Karpas-422 (cell line): ENCODE measurements at places on chromosomes 4 and X.

DNA sequence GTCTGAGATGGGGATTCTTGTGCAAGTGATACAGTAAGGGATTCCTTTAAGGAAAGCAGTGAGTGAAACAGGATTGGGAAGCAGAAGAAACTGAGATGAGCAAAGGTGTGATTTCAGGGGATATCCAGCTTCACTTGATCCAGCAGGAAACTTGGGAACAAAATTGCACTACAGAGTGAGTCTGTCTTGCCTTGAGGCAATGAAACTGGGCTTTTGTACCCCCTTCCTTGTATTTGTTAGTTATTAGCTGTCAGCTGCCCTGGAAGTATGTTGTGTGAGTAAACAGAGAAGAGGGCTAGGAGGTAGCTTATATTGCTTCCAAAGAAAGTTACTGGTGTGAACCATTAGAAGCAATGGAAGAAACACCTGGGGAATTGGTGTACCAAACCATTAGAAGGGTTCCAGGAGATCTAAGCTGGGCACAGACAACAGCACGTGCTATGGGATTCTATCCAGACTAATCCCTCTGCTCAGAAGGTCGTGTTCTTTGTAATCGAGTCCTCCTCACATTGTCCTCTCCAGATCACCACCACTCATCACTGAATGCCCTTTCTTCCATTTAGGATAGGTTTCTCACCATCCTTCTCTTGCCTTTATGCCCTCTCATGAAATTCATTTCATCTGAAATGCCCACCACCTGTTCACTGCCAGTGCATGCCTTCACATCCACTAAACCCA, 76.0 kb downstream of the PDLIM5 start:
- H3K27ac ChIP-seq = no peak overlapping the region
- DNase-seq = no peak
- peaks cover 12% of the 10 kb centered on the region for H3K4me1 ChIP-seq
- H3K27me3 ChIP-seq = no peaks in the 10 kb centered on the region
- H3K4me3 ChIP-seq = no peak overlapping the region

GRCh38 chr4:85886665-85887064, 411.7 kb downstream of the ARHGAP24 start:
- no peak for DNase-seq
- H3K4me1 ChIP-seq = peaks cover 7% of the 10 kb centered on the region; the same call in 1 of the 2 replicates
- no peak overlapping the region for H3K27ac ChIP-seq
- H3K36me3 ChIP-seq = no peaks in the 10 kb centered on the region
- no peak overlapping the region for H3K4me3 ChIP-seq

- no peaks in the 10 kb centered on the region for H3K36me3 ChIP-seq
- no peak for DNase-seq
- no peaks in the 10 kb centered on the region for H3K4me1 ChIP-seq
- H3K4me3 ChIP-seq = no peak within 1 kb of the TSS
- H3K27me3 ChIP-seq = no peaks in the 10 kb centered on the region
These were observed at the start of gene NHS for GRCh38 chrX:17374619-17375366. Gene NHS (plus strand): TSS chrX:17375200. CDS start chrX:17375758, 558 bp downstream.

- no peaks in the 10 kb centered on the region for H3K36me3 ChIP-seq
- peak; percentile 67 for DNase-seq
- no peaks in the 10 kb centered on the region for H3K27me3 ChIP-seq
- H3K27ac ChIP-seq = peak overlapping the region; percentile 89
These were observed 23.7 kb downstream of the ELF4 start for GRCh38 chrX:130086447-130087206.

- no peak overlapping the region for H3K27ac ChIP-seq
- no peaks in the 10 kb centered on the region for H3K27me3 ChIP-seq
- H3K4me3 ChIP-seq = no peak overlapping the region
- DNase-seq = no peak
- H3K4me1 ChIP-seq = peaks cover 31% of the 10 kb centered on the region
- no peaks in the 10 kb centered on the region for H3K36me3 ChIP-seq
These were observed 7.0 kb downstream of the AMMECR1 start for GRCh38 chrX:110310896-110311295.
